ENCODE measurements at places on chromosomes 11 and 22.

DNA sequence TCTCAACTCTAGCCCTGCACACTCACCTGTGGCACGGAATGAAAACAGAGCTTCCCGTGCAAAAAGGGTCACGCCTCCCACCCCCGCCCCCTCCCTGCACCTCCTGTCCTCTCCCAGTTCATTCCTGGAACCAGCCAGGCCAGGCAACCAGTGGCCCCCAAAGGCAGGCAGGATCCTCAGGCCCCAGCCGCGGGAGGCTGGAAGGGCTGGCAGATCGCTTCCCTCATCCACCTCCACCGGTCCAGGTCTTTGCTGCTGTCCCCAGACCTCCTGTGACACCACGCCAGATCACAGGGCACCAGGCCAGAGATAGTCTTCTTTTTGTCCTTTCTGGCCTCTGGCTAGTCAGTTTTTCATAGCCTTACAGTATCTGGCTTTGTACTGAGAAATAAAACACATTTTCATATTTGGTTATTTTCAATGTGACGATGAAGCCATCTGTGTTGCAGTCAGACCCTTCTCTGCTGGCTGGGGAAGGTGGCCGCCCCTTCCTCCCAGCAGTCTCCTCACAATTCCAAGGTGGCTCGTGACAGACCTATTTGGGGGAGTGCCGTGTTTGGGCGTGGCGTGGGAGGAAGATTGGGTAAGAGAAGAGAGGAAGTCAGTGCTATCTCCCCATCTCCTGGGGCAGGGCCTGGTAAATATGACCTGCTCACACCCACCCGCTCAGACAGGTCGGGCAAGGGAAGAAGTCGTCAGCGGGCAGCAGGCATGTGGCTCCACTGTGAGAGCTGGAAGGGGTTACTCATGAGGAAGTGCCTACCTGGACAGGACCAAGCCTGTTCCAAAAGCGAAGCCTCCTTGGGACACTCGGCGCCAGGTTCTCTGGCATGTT, 9.1 kb downstream of the SSH3 start:
- DNase-seq: no peak

- no peak for DNase-seq
Observed at GRCh38 chr11:37449146-37449545, 851.1 kb upstream of the RAG2 start.

- no peak for DNase-seq
Observed at GRCh38 chr11:3341298-3341697, 37.6 kb downstream of the ZNF195 start.

GRCh38 chr11:58446294-58446693, 4.3 kb upstream of the OR5B12 start:
- no peak for DNase-seq

GRCh38 chr11:47907499-47907898, 59.3 kb upstream of the NUP160 start:
- no peak for DNase-seq

DNA sequence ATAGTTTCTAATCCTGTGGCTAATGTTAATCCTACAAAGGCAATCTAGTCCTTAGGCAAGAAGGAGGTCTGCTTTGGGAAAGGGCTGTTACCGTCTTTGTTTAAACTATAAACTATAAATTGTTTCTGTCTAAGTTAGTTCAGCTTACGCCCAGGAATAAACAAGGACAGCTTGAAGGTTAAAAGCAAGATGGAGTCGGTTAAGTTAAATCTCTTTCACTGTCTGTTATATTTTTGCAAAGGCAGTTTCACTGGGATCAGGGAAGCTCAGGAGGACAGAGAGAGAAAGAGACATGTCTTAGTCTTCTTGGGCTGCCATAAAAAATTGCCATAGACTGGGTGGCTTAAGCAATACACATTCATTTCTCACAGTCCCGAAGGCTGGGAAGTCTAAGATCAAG, 27.6 kb upstream of the CEP295 start:
- DNase-seq: no peak
